ENCODE measurements at places on chromosomes 1 and 21.

DNA sequence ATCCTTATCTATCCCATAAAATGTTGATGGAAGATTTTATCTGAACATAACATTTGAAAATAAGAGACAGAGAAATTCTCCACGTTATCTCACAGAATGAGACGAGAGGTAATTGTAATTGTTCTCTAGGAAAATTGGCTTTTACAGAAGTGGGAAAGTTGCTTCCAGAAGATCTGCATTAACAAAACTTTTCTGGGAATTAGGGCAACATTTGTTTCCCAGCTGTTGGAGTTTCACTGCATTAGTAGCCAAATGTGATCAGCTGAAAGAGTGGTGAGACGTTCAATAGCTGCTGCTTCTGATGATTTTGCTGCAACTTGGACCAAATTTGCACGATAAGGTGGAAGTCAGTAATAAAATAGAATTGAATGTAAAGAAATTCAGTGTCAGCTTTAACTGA lies 7.6 kb downstream of the CHODL start:
- no peak for DNase-seq

DNA sequence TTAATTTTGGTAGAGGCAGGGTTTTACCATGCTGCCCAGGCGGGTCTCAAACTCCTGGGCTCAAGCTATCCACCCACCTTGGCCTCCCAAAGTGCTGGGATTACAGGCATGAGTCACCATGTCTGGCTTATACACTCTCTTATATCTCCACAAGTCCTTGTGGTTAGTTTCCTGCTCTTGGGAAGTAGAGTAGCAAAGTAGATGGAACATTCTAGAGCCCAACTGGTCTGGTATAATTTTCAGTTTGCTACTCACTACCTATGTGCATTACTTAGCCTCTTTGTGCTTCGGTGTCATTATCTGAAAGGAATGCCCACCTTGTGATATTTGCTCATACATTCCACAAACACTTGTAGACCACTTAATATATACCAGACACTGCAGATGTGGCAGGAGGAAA lies 96.6 kb upstream of the IPO9 start:
- DNase-seq: no peak

DNA sequence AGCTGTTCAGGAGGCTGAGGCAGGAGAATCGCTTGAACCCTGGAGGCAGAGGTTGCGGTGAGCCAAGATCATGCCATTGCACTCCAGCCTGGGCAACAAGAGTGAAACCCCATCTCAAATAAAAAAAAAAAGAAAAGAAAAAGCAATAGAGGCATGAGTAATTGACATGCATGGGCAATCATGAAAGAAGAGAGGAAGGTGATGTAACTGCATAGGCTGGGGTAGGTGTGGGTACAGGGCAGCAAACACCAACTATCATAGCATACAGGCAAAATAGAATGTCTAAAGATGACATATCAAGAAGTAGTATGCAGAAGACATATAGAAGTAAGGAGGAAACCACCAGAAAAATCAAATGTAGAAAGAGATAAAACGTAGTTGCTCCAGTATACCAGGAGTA lies 19.0 kb upstream of the MGST3 start:
- DNase-seq: no peak

DNA sequence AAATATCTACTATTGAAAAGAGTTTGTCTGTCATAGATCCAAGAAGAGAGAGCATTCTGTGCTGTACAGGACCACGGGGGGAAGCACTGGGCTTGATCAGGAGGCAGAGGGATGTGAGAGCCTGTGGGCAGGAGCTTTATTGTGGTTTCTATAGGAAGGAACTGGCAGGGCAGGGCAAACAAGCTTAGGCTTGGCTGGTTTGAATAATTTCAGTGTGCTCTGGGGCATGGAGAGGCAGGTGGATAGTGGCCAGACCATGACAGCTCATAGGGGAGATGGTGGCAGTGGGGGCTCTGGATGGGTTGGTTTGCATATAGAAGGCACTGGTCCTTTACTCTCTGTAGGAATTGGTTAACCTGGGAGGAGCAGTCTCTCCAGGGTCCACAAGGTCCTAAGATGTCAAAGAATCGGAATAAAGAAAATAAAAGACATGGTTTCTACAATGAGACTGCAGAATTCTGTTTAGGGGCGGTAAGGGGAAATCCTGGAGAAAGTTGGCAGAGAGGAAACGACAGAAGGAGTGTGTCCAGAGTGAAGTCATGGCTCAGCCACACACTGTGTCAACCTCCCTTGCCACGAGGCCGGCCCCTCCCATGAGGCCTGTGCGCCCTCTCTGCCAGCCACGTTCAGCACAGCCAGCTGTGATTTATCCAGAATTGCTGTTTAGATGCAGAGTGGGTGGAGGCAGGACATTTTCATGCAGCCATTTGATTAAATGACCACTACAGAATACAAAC lies 81.7 kb upstream of the PGBD5 start:
- no peak for DNase-seq

DNA sequence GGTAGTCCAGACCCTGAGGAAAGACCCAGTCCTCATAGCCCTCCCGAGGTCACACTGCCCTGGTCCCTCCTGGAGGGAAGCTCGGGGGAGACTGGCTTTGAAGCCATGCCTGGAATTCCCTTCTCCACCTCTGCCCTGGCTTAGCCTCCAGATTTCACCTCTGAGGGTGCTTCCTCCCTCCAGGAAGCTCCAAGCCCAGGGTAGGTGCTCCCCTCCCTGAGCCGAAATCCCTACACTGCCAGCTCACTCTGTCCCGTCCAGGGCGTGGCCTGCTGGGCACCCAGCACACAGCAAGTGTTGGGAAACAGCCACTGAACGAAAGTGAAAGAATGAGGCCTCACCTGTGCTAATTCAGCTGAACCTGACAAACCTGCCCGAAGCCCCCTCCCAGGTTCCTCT lies 6.0 kb upstream of the TNFRSF25 start:
- DNase-seq: no peak

GRCh38 chr1:235923466-235924021 lies 56.8 kb upstream of the LYST start:
- no peak for DNase-seq

GRCh38 chr1:28112388-28113241 lies 24.2 kb upstream of the EYA3 start:
- DNase-seq: no peak

DNA sequence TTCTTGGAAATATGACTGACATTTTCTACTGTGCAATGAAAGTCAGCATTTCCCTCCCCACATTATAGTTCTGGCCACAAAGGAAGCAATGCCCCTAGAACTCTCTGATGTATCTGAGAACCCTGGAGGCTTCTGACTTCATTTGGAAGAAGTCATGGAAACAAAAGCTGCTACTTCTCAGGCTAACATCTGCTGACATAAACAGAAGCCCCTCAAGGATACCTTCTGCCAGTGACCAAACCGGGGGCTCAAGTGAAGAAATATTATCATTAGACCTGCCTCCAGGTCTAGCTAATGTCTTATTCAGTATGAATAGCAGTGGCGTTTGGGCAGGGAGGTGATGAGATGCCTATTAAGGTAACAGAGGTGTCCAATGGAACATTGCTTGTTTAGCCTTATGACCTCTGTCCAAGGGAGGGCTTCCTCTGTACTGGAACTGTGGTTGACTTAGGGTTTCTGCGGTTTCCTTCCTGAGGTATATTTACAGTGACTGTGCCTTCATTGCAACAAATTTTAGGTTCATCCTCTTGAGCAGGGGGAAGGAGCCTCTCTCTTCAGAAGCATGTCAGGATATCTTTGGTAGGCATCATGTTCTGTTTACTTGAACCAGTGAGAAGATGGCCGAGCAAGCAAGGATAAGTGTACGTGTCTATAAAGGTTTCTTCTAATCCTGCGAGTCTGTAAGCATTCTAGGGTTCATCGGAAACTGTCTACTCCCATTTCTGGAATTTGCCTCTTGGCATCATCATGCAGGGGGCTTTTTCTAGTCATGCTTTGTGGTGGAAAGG lies 161.7 kb downstream of the PBX1 start:
- DNase-seq: no peak

DNA sequence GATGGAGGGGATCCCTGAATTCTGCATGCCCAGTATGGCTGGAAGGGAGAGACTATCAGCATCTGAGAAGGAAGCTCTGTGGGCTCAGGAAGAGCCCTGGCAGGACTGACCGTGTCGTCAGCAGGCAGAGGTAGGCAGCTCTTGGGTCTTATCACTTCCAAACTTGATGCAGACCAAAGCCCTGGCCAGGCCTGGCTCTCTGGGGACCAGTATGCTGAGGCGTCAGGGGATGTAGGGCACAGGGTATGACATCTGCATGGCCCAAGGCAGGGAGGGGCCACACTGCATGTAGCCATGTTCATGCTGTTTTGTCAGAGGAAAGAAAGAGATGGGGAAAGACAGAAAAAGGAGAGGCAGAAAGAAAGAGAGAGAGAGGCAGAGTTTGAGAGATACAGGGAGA lies 6.3 kb downstream of the FGR start:
- DNase-seq: no peak

DNA sequence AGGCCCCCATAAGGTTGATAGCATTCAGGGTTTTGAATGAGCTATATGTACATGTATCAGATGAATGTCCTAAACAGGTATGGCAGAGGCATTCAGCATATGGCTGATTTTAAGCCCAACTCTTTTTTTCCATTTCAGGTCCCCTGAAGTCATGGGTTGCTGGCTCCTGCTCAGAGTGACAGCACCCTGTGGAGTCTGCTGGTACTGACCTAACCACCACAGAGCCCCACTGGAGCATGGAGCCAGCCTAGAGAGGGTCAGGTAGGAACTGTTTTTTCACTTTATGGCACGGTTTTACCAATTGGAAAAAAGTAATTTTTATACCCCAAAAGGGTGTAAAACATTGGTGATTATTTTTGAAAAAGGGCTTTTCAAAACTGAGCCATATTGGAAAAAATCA lies 82.5 kb upstream of the MPC2 start:
- no peak for DNase-seq

- DNase-seq: no peak
Observed at GRCh38 chr1:62621907-62622306, 24.6 kb downstream of the ANGPTL3 start.

DNA sequence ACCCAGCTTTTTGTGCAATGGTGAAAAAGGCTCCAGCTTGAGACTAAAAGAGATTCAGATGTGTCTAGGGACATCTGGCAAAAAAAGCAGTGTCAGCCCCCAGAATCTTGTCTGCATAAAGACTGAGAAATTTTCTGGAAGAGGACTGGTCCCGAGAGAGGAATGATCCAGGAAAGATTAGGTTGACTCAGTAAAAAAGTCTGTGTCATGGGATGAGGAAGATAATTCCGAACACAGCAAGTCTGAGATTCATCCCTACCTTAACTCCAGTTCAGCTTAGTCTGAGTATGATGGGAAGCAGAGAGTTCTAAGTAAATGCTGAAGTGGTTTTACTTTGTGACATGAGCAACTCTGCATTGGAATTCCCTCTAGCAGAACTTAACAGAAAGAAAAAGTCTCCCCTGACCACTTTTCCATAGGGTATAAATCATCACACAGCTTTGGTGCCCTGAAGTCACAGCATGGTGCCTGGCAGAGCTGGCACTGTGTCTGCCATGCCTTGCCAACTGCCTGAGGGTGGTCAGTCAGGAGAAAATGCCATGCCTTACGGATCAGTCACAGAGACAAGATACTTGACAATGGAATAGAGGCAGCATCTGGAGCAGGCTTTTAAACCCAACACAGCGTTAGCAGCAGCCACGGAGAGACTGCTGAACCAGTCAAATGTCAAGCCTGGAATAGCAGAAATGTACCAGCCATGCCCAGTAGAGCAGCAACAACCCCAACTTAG lies 153.4 kb downstream of the ZC3H11B start:
- DNase-seq: no peak

DNA sequence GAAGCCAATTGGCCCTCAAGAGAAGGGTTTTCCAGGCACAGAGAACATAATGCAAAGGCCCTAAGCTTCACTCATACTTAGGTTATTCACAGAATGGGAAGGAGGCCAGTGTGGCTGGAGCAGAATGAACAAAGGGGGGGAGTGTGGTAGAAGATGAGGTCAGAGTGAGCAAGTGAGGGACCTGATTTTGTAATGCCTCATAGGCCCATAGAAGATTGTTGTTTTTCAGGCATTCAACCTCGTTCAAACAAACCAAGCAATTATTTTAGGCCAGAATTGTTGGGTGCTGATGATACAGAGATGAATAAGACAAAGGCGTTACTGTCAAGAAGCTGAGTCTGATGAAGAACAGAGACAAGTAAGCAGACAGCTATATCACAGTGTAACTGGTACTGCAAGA lies 54.5 kb upstream of the RAP1A start:
- no peak for DNase-seq

GRCh38 chr1:23558872-23559135 lies 497 bp downstream of the ID3 start:
- DNase-seq: no peak

GRCh38 chr1:236176337-236177336 lies 34.3 kb downstream of the GPR137B start:
- DNase-seq: no peak

DNA sequence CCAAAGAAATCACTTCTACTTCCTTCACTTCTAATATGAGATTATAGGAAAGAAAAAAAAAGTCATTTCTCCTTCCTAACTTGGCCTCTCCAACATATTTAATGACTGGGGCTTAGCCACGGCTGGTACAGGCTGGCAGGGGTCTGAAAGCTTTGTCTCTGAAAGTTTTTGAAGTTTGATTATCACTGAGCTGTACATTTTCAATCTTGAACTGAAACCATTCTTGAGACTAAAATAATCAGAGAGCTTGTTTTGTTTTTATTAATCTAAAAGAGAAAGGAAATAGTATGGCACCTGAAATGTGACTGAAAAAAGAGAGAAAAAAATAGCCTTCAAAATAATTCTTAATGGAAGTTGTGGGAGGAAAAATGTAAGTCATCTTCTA lies 3.8 kb upstream of the KRTAP19-8 start:
- no peak for DNase-seq

- DNase-seq: peak; percentile 43
Observed at GRCh38 chr1:2983319-2983705, 38.0 kb upstream of the ACTRT2 start.

DNA sequence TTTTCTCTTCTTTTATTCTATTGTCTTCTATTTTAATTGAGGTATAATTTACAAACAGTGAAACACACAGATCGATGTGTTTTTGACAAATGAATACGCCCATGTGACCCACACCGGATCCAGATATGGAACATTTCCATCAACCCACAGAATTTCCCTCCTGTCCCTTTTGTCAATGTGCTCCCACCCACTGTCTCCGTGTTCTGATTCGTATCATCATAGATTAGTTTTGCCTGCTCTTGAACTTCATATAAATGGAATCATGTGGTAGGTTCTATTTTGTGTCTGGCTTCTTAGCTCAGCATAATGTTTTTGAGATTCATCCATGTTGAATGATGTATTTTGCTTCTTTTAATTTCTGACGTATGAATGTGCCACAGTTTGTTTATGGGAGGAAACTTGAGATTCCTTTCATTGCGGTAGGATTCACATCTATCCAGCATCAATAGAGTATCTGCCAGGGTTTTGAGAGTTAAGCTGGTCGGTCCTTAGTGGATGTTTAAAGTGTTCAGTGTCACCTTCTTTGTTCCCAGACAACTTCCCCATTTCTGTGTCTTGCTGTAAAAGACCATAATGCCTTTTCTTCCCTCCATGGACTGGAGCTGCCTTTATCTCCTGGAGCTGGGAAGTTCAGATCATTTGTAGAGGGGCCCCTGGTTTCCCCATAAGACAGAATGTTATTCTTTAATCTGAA lies 14.7 kb downstream of the NAV1 start:
- no peak for DNase-seq

Measured in sciatic nerve (tissue), 2 donors.